Psoas muscle (tissue), 8 donors: ENCODE measurements at places on chromosomes 16 and 17. TPM values are rescaled to one million over a fixed set of nuclear protein-coding genes. Genes with fewer than 3 reads are reported as not detected.

- DNase-seq: no peak
- H3K4me3 ChIP-seq: no peak overlapping the region
- no peaks in the 10 kb centered on the region for H3K27me3 ChIP-seq
- H3K27ac ChIP-seq: no peak overlapping the region
Measured at GRCh38 chr16:1641261-1641660, 29.1 kb downstream of the CRAMP1 start.

DNA sequence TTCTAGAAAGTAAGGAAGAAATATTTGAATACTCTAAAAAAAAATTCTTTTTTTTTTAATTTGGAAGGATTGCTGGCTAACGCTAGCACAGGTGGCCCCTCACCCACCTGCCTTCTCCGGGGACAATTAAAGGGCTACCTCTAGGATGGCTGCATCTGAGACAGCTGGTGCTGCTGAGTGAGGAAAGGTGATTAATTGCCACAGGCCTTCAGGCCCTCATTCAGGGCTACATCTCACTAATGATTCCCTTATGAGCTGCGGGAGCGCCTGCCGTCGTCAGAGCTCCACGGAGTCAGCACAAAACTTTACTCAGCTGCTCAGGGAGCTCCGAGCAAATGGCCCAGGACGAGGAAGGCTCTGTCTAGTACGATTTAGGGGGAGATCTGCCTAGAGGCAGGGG, 27.0 kb upstream of the AKTIP start:
- peak overlapping the region; percentile 41 for H3K4me3 ChIP-seq
- H3K27ac ChIP-seq: no peak overlapping the region
- no peaks in the 10 kb centered on the region for H3K27me3 ChIP-seq

GRCh38 chr17:65388911-65389310, 172.5 kb downstream of the AXIN2 start:
- no peak overlapping the region for H3K27ac ChIP-seq
- no peak overlapping the region for H3K4me3 ChIP-seq
- no peaks in the 10 kb centered on the region for H3K27me3 ChIP-seq
- no peaks in the 10 kb centered on the region for H3K36me3 ChIP-seq
- DNase-seq: no peak
- peaks cover 14% of the 10 kb centered on the region for H3K4me1 ChIP-seq

GRCh38 chr16:3038896-3039295, 2.2 kb upstream of the BICDL2 start:
- no peaks in the 10 kb centered on the region for H3K36me3 ChIP-seq
- H3K27ac ChIP-seq: no peak overlapping the region
- no peak for DNase-seq
- H3K27me3 ChIP-seq: no peaks in the 10 kb centered on the region
- H3K4me1 ChIP-seq: no peaks in the 10 kb centered on the region

- no peaks in the 10 kb centered on the region for H3K27me3 ChIP-seq
- peaks cover under 1% of the 10 kb centered on the region for H3K4me1 ChIP-seq
- H3K4me3 ChIP-seq: no peak overlapping the region
- no peak for DNase-seq
- H3K27ac ChIP-seq: no peak overlapping the region
- no peaks in the 10 kb centered on the region for H3K36me3 ChIP-seq
Measured at GRCh38 chr17:32813021-32813420, 63.9 kb downstream of the MYO1D start.

GRCh38 chr16:74169066-74169465, 127.5 kb upstream of the PSMD7 start:
- no peaks in the 10 kb centered on the region for H3K4me1 ChIP-seq
- no peak overlapping the region for H3K27ac ChIP-seq
- H3K4me3 ChIP-seq: no peak overlapping the region
- H3K27me3 ChIP-seq: no peaks in the 10 kb centered on the region
- H3K36me3 ChIP-seq: no peaks in the 10 kb centered on the region

DNA sequence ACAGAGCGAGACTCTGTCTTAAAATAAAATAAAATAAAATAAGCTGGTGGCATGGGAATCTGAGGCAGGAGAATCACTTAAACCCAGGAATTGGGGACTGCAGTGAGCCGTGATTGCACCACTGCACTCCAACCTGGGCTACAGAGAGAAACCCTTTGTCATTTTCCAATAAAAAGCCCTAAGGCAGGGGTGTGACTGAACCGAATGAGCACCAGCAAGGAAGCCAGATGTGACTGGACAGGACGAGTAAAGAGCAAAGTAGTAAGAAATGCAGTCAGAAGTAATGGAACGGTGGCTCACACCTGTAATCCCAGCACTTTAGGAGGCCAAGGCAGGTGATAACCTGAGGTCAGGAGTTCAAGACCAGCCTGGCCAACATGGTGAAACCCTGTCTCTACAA, 3.8 kb upstream of the RPL23 start:
- peaks cover under 1% of the 10 kb centered on the region for H3K4me1 ChIP-seq
- no peak overlapping the region for H3K27ac ChIP-seq
- H3K36me3 ChIP-seq: no peaks in the 10 kb centered on the region
- no peaks in the 10 kb centered on the region for H3K27me3 ChIP-seq

DNA sequence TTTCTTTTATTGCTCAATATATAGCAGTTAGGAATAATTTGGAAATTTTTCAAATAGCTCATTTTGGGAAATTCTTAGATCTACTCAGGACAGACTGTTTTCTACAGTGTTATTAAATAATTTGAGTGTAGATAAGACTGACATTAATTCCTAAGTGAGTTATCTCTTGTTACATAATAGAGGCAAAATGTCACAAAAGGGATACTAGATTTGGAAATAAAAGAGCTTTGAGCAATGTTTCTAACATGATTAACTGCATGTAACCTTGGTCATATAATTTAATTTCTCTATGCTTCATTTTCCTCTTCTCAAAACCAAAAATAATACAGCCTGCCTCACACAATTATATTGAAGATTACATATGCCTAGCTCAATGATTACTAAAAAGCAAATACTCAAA, 16.3 kb upstream of the KIF2B start:
- H3K36me3 ChIP-seq: no peaks in the 10 kb centered on the region
- no peaks in the 10 kb centered on the region for H3K4me1 ChIP-seq

GRCh38 chr17:49646391-49647255, 31.3 kb downstream of the SPOP start:
- peaks cover 64% of the 10 kb centered on the region for H3K4me1 ChIP-seq
- peak overlapping the region; percentile 49 for H3K4me3 ChIP-seq
- H3K27ac ChIP-seq: peak overlapping the region; percentile 89

- H3K27me3 ChIP-seq: no peaks in the 10 kb centered on the region
- no peak for DNase-seq
- H3K36me3 ChIP-seq: no peaks in the 10 kb centered on the region
- H3K27ac ChIP-seq: no peak overlapping the region
- H3K4me3 ChIP-seq: no peak overlapping the region
- no peaks in the 10 kb centered on the region for H3K4me1 ChIP-seq
Measured at GRCh38 chr16:20166531-20167235, 93.0 kb upstream of the GPR139 start.

TMEM219 gene
- 39.6 TPM for total RNA-seq

HAPSTR1 gene
- total RNA-seq: 69.0 TPM

CACNG5 gene
- total RNA-seq: not detected

RMI2 gene
- not detected for total RNA-seq

TBCD gene
- 46.1 TPM for total RNA-seq

NEUROD2 gene
- total RNA-seq: not detected

OR1F1 gene
- not detected for total RNA-seq

WSCD1 gene
- 5.2 TPM for total RNA-seq
